ENCODE measurements at places on chromosomes 5 and 9.

- DNase-seq, result no peak
These were observed 29.9 kb upstream of the C7 start for GRCh38 chr5:40879163-40879942.

DNA sequence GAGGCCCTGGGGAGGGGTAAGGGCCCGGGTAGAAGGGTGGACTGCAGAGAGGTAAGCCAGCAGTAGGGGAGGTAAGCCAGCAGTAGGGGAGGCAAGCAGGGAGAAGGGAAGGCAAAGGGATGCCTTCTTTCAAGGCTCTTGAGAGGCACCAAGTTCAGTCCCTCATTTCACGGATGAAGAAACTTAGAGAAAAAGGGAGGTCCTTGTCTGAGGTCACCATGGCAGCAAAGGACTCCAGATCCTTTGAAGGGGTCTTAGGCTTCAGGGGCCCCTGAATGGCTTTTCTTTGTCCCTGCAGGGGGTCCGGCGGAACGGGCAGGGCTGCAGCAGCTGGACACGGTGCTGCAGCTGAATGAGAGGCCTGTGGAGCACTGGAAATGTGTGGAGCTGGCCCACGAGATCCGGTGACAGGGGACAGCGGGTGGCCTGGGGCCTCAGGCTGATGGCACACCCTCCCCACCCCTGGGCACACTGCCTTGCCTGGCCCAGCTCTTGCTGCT lies 42.6 kb downstream of the RGS3 start:
- DNase-seq, result no peak

GRCh38 chr5:73381590-73382400 lies 66.8 kb downstream of the FOXD1 start:
- no peak for DNase-seq

DNA sequence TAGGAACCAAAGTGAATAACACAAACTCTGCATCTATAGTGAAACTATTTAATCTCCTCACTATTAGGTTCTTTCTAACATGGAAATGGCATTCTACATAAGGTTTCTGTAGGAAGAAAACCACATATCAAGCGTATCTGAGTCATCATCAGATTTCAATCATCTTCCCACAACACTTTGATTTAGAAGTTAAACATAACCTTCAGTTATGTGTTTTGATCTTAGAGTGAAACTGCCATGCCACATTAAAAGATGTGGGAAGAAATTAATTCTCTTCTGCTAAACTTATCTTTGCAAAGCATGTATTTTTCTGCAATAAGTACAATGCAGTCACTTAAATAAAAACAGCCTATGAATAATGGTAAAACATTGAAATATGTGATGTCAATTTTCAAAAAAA lies 55.0 kb downstream of the MEF2C start:
- no peak for DNase-seq

DNA sequence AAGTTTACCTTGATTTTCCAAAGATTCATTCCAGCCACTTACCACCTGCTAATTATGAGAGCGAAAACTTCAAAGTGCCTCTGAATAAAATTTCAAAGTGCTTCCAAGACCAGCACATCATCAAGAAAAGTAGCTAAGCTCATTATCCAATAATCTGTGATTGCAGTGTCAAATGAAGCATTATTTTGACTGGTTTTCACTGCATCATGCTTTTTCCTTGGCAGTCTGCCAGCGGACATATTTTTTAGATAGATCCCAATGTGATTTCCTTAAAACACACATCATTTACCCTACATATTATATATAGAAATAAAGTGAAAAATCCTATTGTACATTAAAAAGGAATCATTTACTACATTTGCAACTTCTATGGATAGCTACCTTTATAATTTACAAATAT lies 508.6 kb upstream of the FAM174A start:
- no peak for DNase-seq

DNA sequence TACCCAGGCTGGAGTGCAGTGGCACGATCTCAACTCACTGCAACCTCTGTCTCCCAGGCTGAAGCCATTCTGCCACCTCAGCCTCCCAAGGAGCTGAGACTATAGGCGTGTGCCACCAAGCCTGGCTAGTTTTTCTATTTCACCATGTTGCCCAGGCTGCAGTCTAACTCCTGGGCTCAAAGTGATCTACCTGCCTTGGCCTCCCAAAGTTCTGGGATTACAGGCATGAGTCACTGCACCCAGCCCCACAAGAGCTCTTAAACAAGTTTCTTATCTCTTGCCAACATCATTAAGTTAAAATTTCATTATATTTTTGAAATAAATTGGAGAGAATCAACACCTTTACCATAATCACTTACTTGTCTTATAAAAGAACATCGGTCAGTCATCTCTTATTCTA lies 280.3 kb downstream of the ARHGEF28 start:
- no peak for DNase-seq

GRCh38 chr5:119290161-119290569 lies 65.7 kb upstream of the TNFAIP8 start:
- no peak for DNase-seq

- no peak for DNase-seq
These were observed 5.9 kb downstream of the CYFIP2 start for GRCh38 chr5:157271740-157272271.

DNA sequence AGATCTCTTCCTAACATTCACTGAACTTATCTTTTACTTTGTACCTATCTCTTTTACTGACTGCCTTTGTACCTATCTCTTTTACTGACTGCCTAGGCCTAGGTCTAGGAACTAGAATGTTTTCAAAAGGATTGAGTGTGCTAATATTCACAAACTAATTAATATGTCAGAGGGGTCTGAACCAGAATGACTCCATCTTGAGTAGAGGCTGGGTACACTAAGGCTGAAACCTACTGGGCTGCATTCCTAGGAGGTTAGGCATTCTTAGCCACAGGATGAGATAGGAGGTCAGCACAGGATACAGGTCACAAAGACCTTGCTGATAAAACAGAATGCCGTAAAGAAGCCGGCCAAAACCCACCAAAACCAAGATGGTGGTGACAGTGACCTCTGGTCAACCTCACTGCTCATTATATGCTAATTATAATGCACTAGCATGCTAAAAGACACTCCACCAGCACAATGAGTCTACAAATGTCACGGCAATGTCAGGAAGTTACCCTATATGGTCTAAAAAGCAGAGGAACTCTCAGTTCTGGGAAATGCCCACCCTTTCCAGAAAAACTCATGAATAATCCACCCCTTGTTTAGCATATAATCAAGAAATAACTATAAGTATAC lies 2.5 kb upstream of the RHOBTB3 start:
- DNase-seq, result no peak

- DNase-seq, result no peak
These were observed 59.2 kb upstream of the TRAF1 start for GRCh38 chr9:120985819-120986222.

- no peak for DNase-seq
These were observed 42.9 kb downstream of the TMEFF1 start for GRCh38 chr9:100515578-100516494.

- peak; percentile 72 for DNase-seq
These were observed 34.1 kb upstream of the RAPGEF1 start for GRCh38 chr9:131773911-131774379.

- no peak for DNase-seq
These were observed 210.6 kb downstream of the AUH start for GRCh38 chr9:91150998-91151717.

- no peak for DNase-seq
These were observed 565.5 kb downstream of the EBF1 start for GRCh38 chr5:158534203-158534602.

- DNase-seq, result no peak
These were observed 102.4 kb upstream of the PCSK5 start for GRCh38 chr9:75788006-75788634.

- no peak for DNase-seq
These were observed 5.3 kb upstream of the TRIM41 start for GRCh38 chr5:181217803-181218062.

GRCh38 chr5:68172314-68172713 lies 43.2 kb upstream of the PIK3R1 start:
- no peak for DNase-seq

DNA sequence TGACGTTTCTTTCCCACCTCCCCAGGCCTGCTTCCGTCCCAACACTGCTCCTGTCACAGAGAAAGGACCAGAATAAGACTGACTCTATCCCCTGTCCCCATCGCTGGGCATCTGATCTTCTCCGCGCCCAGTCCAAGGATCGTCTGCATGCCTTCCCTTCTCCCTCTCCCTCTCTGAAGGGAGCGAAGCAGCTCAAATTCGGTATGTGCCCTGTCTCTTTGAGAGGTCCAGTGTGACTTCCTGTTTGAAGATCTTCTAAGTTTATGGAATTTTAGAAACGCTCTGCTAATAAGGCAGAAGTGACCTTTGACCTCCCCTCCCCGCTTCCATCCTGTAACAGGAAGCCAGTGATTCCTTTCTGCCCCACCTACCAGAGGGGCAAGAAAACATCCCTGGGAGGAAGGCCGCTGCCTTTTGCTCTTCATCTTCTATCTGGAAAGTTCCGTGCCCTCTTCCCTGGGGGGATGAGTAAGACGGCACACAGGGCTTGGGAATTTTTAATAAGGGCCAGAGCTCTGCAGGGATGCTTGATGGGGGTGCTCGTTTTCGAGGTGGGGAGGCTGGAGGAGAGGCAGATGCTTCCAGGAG lies 40.7 kb upstream of the RNU6ATAC start:
- no peak for DNase-seq

GRCh38 chr9:96382839-96383164 lies 709 bp downstream of the SLC35D2 start:
- DNase-seq, result no peak

Measured in progenitor cell of endocrine pancreas (in vitro differentiated cells).